ENCODE measurements at places on chromosomes 1 and 21.
A peak's percentile ranks its signal among the peaks of the same experiment; 100 is the strongest.

DNA sequence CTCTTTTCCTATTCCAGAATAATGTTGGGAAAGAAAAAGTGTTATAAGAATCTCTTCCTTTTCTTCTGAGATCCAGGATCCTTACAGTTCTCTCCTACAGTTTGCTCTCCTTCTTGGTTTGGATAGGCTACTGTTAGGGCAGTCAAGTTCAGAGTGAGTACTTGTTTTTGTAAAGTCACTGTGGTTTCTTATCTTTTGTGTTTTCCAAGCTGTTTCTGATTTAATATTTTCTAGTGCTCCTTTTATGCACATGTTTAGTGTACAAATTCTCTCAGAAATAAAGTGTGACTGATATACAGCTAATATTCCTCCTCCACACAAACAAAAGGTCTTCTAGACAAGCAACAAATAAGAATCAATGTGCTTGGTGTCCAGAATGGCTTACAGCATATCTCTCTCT, 107.7 kb downstream of the BACH1 start:
- DNase-seq, result no peak

DNA sequence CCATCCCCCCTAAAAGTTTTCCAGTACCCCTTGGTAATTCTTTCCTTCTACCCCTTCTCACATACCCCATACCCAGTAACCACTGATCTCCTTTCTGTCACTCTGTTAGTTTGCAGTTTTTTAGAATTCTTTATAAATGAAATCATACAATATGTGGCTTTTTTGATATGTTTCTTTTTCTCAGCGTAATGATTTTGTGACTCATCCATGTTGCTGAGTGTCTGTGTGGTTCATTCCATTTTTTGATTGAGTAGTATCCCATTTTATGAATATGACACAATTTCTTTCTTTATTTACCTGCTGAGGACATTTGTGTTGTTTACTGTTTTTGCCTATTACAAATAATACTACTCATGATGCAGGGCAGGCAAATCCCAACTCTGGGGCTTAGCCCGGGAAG, 1605.3 kb downstream of the BRINP3 start:
- DNase-seq, result no peak

DNA sequence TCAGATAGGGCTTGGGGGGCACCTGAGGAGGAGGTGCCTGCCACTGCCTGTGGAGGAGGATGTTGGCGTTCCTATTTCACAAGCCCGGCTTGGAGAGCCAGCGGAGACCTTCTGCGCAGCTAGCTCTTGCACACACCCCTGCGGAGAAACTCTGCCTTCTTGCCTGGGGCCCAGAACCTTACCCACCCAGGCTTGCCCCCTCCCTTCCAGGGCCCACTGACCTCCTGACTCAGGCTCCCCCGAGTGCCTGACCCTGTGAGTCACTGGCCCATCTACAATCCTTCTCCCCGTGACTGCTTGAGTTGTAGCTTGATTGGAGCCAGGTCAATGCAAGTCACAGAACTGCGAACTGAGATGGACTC, 3.4 kb downstream of the HES2 start:
- DNase-seq, result no peak

GRCh38 chr1:192516776-192517297, 58.7 kb upstream of the RGS1 start:
- DNase-seq, result no peak

GRCh38 chr1:222815440-222815765, 564 bp downstream of the DISP1 start:
- DNase-seq, result no peak

DNA sequence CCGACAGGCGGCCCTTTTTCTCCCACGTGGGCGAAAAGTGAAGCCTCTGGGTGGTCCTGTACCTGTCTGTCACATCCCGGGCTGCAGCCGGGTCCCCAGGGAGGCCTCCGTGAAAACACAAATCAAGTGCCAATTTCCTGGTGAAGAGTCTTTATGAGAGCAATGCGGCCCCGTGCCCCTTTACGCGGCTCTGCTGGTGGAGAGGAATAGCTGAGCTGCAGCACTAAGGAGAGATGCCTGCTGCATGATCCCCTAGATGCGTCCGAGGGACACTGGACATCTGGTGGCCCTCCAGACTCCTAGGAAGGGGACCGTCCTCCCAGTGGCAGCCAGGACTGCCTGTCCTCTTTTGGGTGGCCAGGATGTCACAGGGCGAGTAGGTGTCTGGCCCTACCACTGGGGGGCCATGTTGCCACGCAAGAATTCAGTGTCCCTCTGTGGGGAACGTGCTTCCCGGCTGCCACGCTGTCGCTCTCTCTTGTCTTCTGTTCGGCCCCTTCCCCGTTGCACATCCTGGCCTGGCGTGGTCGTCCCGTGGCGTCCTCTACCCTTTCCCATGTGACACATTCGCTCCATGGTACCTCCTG, 38.7 kb downstream of the COL18A1 start:
- no peak for DNase-seq

GRCh38 chr1:90959352-90960206, 62.3 kb downstream of the ZNF644 start:
- DNase-seq, result no peak

DNA sequence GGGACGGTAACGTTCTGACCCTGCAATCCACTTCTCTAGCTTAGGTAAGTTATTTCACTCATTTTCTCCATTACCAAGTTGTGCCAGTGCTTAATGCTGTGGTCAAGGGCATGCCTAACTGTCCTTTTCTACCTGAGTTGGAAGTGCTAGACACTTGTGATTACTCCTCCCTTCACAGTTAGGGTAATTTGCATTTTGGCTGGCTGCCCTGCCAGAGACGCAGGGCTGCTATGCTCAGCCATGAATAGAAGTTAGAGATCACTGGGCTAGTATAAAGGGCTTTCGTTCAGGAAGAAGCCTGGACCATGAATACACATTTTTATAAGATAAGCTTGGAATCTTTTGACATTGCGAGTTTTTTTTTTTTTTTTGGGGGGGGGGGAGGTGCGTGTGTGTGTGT, 633.2 kb upstream of the NEGR1 start:
- DNase-seq, result no peak

DNA sequence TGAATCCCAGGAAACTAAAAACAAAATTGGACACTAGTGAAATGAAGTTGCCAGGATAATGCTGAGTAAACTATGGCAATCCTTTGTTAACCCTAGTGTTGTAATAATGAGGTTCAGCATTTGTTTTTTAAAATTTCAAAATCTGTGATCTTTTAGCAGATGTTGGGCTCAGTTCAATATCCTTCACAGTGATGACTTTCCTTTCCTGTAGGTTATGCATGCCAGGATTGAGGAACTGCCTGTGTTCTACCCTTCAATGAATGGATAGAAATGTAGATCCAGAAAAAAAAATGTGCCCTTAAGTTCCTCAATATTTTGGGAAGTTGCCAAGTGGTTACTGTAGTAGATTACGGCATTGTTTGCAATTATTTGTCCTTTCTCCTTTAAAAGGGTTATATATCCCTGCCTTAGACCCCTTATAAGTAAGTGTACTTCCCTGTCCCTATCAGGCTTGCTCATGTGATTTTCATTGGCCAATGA, 35.5 kb upstream of the IRF2BP2 start:
- no peak for DNase-seq

- DNase-seq, result no peak
Observed at GRCh38 chr1:68973459-68974244, 476.8 kb upstream of the DEPDC1 start.

- DNase-seq, result no peak
Observed at GRCh38 chr1:150372580-150372979, 8.6 kb downstream of the RPRD2 start.

DNA sequence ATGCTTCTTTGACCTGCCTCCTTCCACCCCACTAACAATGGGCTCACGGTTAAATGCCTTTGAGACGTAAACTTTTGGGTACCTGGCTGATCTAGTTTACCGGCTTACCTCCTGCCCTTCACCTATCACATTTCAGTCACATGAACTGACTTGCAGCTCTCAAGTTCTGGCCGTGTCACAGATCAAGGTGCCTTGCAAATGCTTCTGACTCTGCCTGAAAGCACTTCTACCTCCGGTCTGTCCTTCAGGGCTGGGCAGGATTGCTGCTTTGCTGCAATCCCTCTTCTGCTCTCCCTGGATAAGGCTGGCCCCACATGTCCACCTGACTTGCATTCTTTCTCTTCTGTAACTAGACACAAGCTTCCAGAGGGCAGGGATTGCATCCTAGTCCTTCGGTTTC, 69.0 kb downstream of the GRIK1 start:
- DNase-seq, result no peak

GRCh38 chr1:81030441-81030840, 770.3 kb upstream of the ADGRL2 start:
- DNase-seq, result no peak

GRCh38 chr1:20073256-20073655, 3.3 kb downstream of the PLA2G5 start:
- peak; percentile 9 for DNase-seq

DNA sequence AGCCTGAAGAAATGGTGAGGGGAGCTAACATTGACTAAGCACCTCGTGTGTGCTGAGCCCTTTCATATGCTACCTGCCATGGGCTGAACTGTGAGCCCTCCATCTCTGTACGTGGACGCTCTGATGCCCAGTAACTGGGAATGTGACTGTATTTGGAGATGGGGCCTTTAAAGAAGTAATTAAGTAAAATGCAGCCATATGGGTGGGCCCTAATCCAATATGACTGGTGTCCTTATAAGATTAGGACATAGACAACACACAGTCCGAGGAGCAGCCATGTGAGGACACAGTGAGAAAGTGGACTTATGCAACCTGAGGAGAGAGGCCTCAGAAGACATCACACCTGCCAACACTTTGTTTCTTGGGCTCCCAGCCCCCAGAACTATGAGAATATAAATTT, 92.7 kb upstream of the ATP1B1 start:
- DNase-seq, result no peak

DNA sequence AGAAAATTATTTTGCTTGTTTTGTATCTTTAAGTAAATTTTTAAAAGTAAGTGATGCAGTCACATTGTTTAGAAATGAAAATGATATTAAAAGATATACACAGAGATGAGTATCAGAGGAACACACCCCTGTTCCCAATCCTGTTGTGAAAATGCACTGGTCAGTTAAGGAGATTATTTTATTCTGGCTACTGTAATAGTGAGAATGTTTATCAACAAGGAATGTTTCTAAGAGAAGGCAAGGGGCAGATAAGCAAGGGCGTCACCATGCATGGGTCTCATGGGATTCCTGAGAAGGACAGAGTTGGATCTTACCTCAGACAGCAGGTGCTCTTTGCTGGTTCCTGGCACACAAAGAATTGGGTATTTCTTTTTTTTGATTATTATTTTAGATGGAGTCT, 21.8 kb downstream of the C1orf52 start:
- DNase-seq, result no peak

GRCh38 chr1:222991177-222991576, 151.9 kb downstream of the TLR5 start:
- no peak for DNase-seq

- DNase-seq, result no peak
Observed at GRCh38 chr1:17725084-17725719, 29.9 kb upstream of the ACTL8 start.

- DNase-seq, result no peak
Observed at GRCh38 chr1:26582053-26582835, 52.7 kb downstream of the RPS6KA1 start.

GRCh38 chr1:3365523-3366125, 88.8 kb upstream of the ARHGEF16 start:
- DNase-seq, result no peak

DNA sequence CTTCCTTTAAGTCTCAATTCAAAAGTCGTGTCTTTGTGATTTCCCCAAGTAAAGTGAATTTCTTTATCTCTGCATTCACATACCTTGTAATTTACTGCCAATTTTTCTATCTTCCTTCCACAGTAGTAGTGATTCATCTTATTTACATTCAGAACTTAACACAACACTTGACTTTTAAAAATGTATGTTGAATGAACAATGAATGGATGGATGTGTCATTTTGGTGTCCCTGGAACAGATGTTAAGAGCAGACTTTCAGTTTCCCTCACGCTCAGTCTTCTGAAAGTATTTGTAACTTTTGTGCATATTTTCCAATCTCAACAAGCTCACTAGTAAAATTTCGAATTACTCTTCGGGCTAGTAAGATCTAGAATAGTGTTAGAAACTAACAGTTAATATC, 352.0 kb downstream of the HHIPL2 start:
- DNase-seq, result no peak
